ENCODE measurements at places on chromosomes 16 and 17.

DNA sequence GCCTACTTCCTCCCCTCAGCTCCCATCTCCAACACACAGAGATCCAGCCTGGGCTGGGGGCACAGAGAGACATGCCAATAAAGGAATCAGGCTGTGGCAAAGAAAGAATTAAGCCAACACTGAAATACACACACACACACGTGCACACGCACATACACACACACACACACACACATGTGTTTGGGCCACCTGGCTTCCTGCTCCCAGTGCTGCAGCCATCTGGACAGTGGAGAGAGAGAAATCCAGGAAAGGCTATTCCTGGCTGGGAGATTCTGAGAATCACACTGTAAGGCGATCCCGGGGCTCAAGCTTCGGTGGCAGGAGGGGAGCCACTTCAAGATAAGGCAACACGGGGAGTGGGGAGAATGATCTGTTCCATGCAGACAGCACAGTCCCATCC lies 72.4 kb downstream of the NOG start:
- DNase-seq = no peak

DNA sequence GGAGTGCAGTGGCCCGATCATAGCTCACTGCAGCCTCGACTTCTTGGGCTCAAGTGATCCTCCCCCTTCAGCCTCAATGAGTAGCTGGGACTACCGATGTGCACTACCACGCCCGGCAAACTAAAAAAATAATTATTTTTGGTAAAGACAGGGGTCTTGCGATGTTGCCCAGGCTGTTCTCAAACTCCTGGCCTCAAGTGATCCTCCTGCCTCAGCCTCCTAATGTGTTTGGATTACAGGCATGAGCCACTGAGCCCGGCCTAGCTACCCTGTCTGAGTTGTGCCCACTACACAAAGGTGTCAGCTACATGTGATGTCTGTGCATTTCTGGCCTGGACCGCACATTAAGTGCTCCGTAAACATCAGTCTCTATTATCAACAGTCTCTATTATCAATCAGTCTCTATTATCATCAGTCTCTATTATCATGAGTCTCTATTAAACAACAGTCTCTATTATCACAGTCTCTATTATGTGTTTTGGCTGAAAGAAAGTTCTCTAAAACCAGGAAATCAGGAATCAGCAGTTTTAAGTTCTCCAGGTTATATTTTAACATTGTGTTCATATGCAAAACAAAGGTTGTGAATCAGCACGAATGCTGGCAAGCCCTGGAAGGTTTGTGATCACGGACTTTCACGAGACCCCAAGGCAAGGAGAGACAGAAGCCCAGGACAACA lies 721 bp upstream of the WWOX start:
- DNase-seq = no peak

GRCh38 chr17:68170246-68170645 lies 77.6 kb upstream of the AMZ2 start:
- DNase-seq = no peak

GRCh38 chr16:2768403-2769089 lies 8.5 kb downstream of the ELOB start:
- no peak for DNase-seq

GRCh38 chr17:69732272-69732918 lies 317.9 kb downstream of the MAP2K6 start:
- no peak for DNase-seq

DNA sequence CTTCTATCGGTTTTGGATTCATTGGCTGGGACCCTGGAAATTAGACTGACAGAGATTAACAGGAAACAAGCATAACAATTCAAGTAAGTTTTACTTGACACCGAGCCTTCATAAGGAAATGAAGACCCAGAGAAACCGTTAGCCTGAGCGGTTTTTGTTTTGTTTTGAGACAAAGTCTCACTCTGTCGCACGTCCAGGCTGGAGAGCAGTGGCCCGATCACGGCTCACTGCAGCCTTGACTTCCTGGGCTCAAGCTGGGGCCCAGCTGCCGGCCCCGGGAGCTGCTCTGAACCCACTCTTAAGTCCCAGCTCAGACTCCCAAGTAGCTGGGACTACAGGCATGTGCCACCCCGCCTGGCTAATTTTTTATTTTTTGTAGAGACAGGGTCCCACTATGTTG lies 321.3 kb downstream of the SEC14L1 start:
- no peak for DNase-seq

DNA sequence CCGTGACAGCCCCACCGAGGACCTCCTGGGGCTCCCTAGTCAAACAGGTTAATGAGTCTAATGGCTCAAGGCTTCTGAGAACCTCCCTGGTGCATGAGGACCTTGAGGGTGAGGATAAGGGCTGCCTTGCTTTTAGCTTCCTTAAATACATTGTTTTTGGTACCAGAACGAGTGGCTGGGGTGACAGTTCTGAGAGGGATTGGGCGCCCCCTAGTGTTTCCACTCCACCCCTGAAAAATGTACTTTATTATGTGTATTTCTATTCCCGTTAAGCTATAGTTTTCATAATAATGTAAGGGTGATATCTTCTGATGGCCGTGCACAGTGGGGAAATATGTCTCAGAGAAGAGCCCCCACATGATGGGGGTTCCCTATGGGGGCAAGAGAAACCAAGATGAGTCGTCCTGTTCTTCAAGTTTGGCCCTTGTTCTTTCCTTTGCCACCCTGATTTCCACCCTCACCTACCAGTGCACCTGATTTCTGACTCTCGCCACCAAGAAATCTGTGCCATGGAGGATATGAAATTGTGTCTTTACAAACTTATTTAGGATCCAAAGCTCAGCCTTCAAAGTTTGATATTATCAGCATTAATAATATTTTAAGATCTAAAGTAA lies 14.5 kb upstream of the VWA3A start:
- peak; percentile 60 for DNase-seq

DNA sequence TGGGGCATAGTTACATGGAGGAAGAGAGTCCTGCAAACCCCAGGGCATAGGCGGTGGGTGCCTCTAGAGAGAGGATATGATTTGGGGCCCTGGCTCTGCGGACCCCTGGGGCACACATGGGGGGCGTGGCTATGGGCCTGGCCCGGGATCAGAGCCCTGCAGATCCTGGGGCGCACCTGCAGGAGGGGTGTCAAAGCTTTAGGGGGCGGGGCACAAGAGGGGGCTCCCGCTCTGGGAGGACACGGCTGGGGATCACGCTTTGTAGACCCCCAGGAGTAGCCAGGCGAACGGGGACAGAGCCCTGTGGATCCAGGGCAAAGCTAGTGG lies 497 bp downstream of the BCL7C start:
- no peak for DNase-seq

- peak; percentile 29 for DNase-seq
Measured at GRCh38 chr16:57984443-57985203, 13.7 kb upstream of the CNGB1 start.

GRCh38 chr16:81539009-81539758 lies 94.6 kb downstream of the CMIP start:
- peak; percentile 47 for DNase-seq

GRCh38 chr17:14882131-14882530 lies 383.0 kb downstream of the PMP22 start:
- peak; percentile 65 for DNase-seq

GRCh38 chr16:26118575-26118974 lies 426.8 kb downstream of the HS3ST4 start:
- DNase-seq = no peak

DNA sequence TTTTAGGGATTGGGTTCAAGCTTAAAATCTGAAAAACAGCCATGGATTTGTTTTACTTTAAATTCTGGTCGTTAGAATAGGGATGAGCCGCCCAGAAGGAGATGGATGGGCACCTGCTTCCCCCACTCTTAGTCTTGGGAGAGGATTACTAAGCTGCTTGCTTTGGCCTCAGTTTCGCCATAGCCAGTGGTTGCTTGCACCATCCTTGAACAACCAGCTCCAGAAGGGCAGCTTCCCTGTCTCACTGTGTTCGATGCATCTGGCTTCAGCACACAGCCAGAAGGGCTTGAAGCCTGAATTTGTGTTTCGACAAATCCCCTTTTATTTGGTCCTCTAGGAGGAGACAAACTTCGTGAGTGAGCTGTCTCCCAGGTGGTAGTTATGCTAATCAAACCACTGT lies 7.1 kb downstream of the CYB5D2 start:
- DNase-seq = no peak

DNA sequence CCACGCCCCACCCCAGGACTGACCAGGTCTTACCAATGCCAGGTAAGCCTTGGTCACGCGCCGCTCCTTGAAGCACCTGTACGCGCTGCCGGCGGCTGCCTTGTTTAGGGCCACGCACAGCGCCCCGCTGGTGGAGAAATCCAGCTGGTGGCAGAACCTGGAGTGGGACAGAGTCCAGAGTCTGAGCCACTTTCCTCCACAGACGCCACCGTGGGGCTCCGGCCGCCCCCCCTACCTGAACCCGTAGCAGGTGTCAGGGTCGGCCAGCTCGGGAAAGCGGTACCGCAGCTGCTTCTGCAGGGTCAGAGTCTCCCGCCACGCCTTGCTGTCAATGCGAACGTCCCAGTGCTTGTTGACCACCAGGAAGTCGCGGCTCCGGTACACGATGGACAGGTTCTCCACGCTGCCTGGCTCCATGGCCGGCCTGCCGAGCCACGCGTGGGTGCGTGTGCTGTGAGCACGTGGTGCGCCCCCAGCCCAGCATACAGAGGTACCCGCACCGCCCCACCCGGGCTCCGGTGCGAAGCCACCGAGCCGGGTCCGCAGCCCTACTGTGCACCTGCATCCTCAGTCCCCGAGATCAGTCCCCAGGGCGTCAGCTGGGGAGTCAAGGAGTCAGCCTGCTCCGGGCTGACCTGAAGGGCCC lies 737 bp downstream of the RPUSD1 start:
- no peak for DNase-seq

- no peak for DNase-seq
Measured at GRCh38 chr17:17548044-17548443, 43.5 kb downstream of the PEMT start.

DNA sequence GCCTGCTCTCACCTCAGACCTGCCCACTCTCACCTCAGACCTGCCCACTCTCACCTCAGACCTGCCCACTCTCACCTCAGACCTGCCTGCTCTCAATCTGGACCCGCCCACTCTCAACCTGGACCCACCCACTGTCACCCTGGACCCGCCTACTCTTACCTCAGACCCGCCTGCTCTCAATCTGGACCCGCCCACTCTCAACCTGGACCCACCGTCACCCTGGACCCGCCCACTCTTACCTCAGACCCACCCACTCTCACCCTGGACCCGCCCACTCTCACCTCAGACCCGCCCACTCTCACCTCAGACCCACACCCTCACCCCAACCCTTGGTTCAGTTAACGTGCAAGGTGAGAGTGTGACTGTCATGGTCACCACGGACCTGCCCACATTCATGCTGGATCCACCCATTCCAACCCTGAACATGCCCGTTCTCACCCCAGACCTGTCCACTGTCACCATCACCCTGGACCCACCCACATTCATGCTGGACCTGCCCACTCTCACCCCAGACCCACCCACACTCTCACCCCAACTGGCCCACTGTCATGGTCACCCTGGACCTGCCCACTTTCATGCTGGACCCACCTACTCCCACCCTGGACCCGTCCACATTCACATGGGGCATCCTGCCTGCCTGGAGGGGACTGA lies 31.2 kb upstream of the ENPP7 start:
- DNase-seq = no peak

GRCh38 chr16:35146723-35147458 lies 1687.5 kb downstream of the TP53TG3F start:
- no peak for DNase-seq

- DNase-seq = no peak
Measured at GRCh38 chr16:31477220-31478216, 5.4 kb upstream of the SLC5A2 start.

DNA sequence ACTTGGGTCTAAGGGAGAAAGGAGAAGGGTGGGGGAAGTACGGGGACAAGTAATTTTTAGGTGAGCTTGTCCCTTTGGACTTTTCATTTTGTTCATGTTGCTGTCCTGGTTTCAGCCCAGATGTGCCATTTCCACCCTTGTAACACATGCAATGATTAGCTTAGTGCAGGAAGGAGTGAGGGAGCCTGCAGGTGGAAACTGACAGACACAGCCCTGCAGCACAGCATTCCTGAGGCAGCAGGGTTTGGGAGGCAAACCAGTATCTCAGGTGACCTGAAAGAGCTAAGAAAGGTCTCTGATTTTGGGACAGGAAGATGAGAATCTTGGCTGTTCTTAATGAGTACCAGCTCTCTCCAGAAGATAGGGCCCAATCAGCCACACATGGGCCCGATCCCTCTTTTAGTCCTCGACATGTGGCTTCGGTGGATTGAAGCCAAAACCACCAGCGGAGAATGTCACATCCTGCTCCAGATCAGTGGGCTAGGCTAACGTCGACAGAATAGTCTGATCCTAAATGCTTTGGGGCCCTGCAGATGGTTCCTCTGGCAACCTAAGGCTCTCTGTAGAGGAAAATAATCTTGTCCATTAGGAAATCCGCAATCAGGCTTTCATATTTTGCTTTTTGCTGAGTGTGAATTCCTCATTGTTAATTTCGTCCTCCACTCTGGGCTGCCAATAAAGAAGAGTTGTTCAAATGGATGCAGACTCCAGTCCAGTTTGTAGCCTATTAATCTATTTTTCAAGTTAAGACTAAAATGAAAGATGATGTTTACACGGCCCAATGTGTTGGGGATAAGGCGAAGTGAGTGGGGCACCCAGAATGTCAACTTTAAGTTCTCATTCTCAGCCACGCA lies 3.8 kb upstream of the RNF157 start:
- peak; percentile 73 for DNase-seq

GRCh38 chr16:7843261-7843660 lies 510.6 kb downstream of the RBFOX1 start:
- DNase-seq = no peak

GRCh38 chr16:28596115-28596630 lies 677 bp downstream of the SULT1A2 start:
- DNase-seq = no peak

DNA sequence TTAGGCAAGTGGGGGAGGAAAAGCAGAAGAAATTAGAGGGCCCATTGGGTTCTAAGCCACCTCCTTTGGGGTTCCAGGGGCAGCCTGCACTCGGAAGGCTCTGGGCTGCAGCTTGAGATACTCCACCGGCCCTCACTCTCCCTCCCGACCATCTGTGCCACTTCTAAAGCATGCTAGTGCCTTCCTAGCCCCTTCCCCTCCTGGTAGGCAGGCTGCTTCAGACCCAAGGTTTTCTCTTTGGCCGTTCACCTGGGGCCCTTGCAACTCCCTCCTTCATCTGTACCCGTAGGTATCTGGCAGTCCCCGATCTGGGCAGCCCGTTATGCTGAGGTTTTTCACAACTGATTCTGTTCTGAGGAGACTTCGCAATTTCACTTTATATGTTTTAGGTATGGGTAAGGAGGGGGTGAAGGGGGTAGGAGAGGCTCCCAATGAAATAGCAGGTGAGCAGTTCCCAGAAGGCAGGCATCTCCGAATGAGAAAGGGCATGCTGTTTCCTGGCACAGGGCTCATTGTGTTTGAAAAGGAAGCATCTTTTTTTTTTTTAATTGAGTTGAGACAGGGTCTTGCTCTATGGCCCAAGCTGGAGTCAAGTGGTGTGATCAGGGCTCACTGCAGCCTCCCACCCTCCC lies 98.7 kb downstream of the RAB11FIP4 start:
- DNase-seq = no peak
